ENCODE measurements at places on chromosomes 4 and X. TPM values are rescaled to one million over a fixed set of nuclear protein-coding genes. Genes with fewer than 3 reads are reported as not detected.

- DNase-seq: no peak
Measured at GRCh38 chrX:22246620-22247019, 26.1 kb upstream of the CBLL2 start.

GRCh38 chrX:69165087-69165651 is at the start of gene PJA1:
Gene PJA1, minus strand, starts transcription at chrX:69165453. Its CDS starts 2,380 bp downstream, at chrX:69163073.
- DNase-seq: peak; percentile 65

- DNase-seq: no peak
Measured at GRCh38 chrX:3076416-3076991, 35.2 kb downstream of the ARSF start.

- DNase-seq: no peak
Measured at GRCh38 chr4:74537459-74537858, 92.5 kb downstream of the AREG start.

- no peak for DNase-seq
Measured at GRCh38 chr4:140004922-140005627, 148.9 kb downstream of the MAML3 start.

- no peak for DNase-seq
Measured at GRCh38 chrX:83101961-83102360, 406.1 kb upstream of the POU3F4 start.

GRCh38 chr4:64718091-64718490 is 308.8 kb upstream of the TECRL start:
- DNase-seq: no peak

The FRMPD3 gene
- 1.7 TPM for total RNA-seq

The SMARCA1 gene
- 78.0 TPM for total RNA-seq

- no peak for DNase-seq
Measured at GRCh38 chr4:148396986-148397673, 45.1 kb downstream of the NR3C2 start.

DNA sequence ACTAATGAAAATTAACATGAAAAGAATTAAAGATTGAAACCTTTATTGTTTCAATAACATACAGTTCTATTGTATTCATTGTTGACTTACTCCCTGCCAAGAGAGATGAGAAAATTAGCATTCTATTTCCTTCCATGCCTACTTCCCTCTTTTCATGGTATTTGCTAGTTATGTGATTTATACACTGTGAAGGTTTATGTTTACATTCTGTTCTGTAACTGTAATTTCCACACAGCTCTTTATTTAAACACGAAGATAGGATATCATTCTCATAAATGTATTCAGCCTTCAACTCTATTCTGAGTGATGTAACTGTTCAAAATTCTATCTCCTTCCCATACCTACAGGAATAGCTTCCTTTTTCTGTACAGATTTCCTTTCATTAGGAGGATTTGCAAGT is 6.6 kb downstream of the CCDC110 start:
- DNase-seq: no peak

DNA sequence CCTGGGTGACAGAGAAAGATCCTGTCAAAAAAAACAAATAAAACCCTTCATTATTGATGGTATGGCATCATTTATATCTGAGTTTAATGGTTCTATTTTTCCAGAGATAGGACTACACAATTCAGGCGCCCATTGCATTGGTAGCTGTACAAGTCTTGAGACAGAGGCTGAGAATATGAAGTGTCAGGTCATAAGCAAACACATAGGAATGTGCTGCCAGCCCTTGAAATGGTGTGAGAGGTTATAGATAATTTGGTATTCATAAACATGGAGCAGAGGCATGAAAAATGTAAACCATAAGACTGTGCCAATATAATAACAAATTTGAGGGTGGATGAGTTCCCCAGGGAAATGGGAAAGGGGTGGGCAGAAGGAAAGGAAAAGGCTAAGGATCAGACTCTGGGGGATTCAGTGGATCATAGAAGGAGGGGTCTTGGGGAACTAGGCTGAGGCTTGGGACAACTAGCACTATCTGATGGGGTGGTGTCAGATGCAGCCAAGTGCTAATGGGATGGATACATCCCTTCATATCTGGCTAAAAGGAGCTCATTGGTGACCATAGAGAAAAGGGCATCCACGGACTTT is 50.8 kb downstream of the MAOA start:
- no peak for DNase-seq

DNA sequence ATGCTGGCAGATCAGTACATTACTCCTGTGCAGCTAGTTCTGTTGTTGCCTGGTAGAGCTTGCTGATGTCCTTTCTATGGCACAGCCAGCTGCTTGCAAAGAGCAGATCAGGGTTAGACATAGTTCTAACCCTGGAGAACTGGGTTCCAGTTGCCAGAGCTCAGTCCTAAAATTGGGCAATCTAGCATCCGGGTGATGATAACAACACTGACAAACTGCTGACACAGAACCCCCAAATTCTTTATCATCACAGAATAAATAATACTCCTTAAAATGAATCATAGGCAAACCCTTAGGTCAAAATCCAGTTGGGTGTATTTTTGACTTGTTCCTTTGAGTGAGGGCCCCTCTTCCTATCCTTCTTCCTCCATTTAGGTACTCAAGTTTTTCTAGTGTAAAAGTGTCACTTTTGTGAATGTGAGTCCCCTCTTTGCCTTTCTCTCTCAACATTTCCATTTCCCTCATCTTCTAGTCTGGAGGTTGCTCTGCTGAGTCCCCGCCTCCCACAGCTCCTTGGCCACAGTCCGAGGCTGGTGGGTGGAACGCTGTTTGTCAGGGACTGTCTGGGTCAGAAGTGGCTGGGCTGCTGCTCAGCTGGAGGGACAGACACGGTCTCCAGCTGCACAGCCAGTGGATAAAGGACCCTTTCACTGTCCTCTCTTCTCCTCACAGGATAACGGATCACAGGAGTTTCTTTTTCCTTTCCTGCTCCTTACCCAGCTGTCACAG is 93.6 kb upstream of the RASGEF1B start:
- DNase-seq: peak; percentile 62

- DNase-seq: no peak
Measured at GRCh38 chrX:19887911-19888879, 795 bp upstream of the SH3KBP1 start.

The NOX1 gene
- total RNA-seq: not detected

The FRG2 gene
- not detected for total RNA-seq

GRCh38 chr4:172142281-172142741 is 329.1 kb downstream of the GALNTL6 start:
- no peak for DNase-seq

- no peak for DNase-seq
Measured at GRCh38 chr4:182189103-182189878, 53.9 kb upstream of the TENM3 start.

DNA sequence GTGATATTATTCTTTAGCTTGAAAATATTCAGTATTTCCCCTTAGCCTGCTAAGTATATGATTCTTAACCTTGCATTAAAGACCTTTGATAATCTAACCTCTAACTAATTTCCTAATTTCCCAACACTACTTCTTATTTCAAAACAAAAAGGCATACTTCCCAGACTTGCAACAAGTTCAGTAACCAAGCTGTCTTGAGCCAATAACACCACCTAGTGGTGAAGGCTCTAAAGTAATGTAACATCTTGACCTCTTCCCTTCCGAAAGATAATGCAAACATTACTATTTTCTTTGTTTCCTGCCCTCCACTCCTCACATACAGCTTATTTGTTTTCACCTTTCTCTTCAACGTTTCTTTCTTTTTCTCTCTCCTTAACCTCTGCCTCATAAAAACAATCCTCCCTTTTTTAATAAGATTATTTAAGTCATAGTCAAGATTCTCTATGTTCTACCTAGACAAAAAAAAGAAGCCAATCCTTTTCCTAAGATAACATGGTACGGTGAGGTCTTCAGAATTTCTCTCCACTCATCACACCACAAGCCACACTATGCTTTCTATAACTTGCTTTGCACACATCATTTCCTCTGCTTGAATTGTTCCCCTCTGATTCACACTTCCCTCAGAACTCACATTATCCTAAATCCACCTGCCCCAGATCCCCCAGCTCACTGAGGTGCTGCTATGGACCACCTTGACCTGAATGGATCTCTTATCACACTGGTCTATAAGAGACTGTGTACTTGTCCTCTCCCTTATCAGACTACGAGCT is 3.5 kb downstream of the FAT1 start:
- DNase-seq: no peak

DNA sequence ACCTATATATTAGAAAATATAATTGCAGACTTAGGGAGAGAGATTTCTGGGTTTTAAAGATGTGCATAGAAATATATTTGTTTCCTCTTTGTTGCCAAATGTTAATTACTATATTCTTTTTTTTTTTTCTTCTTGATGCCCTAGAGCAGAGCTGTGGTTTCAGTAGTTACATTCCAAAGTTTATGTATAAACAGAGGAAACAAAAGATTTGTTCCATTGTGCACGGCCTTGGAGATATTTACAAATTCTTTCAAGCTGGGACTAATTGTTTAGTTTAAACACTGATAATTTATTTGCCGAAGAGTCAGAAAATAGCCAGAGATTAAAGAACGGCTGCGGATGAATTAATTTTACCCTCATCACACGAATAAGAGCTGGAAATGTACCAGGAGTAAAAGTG is 85.1 kb downstream of the USP46 start:
- no peak for DNase-seq

DNA sequence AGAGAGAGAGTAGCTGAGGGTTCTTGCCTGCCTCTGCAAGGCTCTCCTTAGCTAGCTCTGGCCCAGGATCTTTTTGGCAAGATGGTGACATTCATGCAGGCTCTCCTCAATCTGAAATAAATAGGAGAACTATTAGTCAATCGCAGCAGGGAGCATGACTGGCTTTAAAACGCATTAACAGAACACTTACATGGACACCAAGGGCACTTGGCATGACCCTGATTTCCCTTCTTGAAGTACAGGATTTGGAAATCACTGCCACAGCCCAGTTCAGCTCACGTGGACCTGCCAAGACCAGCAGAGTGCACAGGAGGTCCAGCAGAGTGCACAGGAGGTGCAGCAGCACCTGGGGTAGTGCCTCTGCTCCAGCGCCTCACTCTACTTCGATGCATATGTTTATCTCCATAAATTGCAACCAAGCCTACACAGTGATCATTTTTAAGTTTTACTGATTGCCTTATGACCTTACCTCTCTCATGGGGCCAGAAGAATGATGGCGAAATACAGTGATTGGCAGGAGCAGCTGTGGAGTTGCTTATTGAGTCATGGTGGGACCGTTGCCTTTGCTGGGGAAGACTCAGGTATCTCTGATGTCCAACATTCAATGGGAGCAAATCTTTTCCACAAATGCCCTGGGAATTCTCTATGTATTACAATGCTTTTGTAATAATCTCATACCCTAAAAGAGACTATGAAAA is 122.4 kb downstream of the SYNPO2 start:
- DNase-seq: no peak

DNA sequence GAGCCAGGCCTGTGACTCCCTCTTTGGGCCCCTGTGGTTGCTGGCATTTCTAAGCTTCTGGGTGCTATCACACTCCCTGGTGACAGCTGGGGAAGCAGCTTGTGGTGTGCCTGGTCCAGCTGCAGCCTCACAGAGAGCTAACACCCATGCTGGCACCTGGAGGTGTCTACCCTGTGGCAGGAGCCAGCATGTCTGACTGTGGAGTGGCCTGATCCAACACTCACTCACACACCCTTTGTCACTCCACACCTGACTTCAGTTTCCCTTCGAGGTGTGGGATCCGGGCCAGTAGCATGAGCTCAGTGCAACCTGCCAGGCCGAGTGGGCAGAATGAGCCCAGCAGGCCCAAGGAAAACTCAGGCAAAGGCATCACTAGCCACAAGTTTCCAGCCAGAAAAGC is 67.5 kb downstream of the TECRL start:
- DNase-seq: peak; percentile 21

DNA sequence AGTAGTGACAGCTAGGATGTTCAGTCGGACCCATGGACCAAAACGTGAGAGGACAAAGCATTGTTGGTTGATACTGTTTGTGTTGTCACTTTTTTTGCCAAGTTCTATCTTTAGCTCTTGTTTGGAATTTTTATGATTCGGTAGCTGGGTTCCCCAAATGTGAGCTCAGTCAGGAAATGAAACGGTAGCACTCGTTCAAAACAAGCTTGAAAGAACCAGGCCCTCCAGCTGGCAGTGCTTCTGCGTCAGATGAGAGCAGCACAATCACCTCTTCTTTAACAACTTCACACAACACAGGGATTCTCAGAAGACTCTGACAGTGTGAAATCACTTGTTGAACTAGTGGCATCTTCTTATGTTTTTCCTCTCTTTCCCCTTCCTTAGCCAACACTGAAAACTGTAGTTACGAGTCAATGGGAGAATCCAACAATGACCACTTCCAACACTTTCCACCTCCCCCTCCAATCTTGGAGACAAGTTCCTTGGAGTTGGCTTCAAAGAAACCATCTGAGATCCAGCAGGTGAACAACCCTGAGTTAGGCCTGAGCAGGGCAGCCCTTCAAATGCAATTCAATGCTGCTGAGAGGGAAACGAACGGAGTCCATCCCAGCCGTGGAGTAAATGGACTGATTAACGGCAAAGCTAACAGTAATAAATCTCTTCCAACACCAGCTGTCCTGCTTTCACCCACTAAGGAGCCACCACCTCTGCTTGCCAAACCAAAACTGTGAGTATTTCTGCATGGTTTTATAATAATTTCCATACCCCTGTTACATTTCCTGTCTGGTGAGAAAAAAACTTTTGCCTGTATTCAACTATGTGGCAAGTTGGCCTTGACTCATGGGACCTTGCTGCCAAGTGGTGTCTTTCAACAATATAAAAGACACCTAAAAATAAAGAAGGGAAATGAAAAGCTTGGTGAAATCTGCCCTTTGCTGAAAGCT is 214.6 kb downstream of the PALLD start:
- DNase-seq: no peak

DNA sequence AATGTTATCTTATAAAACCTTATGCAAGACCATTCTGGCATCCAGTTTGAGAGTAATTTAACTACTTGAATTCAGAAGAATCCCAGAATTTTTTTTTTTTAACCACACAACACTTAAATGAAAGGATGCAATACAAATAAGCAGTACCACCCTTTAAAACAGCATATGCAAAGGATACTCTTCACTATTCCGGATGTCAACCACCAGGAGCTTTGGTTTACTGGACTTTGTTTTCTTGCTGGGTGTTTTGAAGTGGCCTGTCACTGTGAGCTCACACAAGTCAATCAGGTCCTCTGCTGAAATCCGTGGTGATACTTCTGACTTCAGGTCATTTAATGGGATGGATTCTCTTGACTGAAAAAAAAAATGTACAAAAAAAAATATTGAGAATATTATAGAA is 200.0 kb downstream of the TBCK start:
- no peak for DNase-seq

- no peak for DNase-seq
Measured at GRCh38 chrX:39826813-39827543, 270.8 kb downstream of the BCOR start.

DNA sequence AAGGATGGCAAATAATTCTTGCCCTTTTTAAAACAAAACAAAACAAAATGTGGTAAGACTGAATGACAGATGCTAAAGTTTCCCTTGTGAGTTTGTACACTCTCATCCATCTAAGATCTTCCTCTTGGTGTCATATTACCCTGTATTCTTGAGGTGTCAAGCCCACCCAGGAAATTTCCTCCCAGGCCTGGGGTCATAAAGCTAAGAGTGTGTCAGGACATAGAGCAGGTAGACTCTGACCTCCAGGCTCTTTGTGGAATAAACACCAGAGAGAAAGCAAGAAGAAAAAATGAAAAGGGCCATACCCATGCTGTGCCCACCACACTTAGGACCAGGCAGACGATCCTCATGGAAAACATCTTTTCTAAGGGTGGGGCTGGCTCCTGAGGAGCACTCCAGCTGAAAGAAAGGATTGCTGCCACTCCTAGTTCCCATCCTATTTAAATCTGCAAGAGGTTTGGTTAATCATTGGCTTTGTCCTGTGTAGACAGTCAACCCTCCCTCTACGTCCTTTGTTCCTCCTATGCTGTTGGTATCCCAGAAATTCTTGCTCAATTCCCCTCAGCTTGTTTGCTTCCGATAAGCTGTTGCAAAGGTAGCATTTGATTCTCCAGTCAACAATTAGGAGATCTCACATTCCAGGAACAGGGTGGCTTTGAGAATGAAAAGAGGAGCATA is at the start of gene FGA:
TSS of gene FGA (minus strand) at position 414 of the 678 bp plus-strand sequence. CDS start at position 359, 55 bp downstream.
- no peak for DNase-seq

The POLA1 gene
- total RNA-seq: 40.1 TPM
